ENCODE measurements at places on chromosomes 7 and 10.

- no peak for DNase-seq
Observed at GRCh38 chr7:138295049-138295637, 164.9 kb upstream of the TRIM24 start.

- no peak for DNase-seq
Observed at GRCh38 chr10:84095811-84096497, 43.4 kb upstream of the GHITM start.

DNA sequence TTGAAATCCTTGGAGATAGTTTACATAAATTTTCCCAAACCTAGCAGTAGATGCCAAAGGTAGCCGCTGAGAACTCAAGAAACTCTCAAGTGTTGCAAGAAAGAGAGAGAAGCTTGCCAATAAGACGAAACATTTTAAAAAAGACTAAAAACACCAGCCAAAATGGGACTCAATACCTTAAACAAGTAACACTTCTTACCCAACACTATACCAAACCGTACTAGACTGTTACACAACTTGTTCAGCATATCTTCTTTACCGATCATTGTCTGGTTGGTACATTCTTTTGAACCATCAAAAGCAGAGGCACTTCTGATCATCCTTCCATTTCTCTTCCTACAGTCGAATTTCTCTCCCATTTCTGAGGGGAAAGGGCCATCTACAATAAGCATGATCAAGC lies 4.8 kb upstream of the PTPN12 start:
- no peak for DNase-seq

GRCh38 chr7:28919510-28919909 lies 38.6 kb downstream of the TRIL start:
- DNase-seq, result no peak

GRCh38 chr10:86224354-86225102 lies 142.1 kb downstream of the GRID1 start:
- DNase-seq, result no peak

- DNase-seq, result no peak
Observed at GRCh38 chr10:11331046-11331577, 280.3 kb downstream of the USP6NL start.

DNA sequence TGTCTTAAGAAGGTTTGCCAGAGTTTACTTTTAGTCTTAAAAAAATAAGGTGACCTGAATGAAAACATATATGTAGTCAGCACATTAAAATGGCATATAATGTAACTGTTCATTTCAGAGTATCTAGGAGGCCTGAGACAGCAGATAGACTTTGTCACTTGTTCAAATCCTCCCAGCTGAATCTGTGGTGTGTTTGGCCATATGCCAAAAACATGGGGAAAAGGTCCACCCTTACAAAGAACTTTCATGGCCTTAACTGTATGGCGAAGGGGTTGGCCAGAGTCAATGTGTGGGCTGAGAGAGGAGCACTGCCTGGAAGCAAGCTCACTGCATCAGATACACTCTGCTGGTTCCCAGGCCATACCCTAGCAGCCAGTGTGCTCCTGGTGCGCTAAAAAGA lies 113.7 kb downstream of the ALOX5 start:
- DNase-seq, result no peak

GRCh38 chr7:132469264-132469663 lies 107.0 kb downstream of the PLXNA4 start:
- DNase-seq, result no peak

- DNase-seq, result no peak
Observed at GRCh38 chr7:93906267-93906666, at the start of gene GNGT1. GNGT1 (plus strand) TSS chr7:93906567; CDS start chr7:93906747, 180 bp downstream.

DNA sequence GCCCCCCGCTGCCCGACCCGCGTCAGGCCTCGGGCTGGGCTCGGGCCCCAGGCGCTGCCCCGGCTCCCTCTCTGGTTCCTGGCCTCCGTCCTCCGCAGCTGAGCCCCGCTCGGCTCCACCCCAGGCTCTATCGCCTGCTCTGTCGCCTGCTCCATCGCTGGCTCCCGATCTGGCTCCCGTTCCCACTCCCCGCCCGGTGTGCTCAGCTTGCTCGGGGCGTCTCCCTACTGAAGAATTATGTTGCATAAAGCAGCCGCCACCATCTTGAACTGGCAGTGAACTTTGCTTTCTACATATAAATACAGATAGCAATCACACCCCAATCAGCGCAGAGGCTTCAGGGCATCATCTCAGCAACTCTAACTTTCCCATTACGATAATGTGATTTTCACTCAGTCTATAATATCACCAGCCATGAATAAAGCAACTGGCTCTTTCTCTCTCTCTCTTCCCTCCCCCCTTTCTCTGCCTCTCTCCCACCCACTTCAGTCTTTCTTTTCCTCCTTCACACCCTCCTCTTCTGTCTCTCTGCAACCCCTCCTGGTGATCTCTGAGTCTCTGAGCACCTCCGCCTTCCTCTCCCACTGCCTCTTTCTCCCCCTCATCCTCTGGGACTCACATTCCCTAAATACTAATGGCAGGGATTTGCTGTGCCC lies 43.3 kb upstream of the BTRC start:
- DNase-seq, result no peak

All from activated CD4-positive, alpha-beta T cell treated with anti-CD3 and anti-CD28 coated beads for 48 hours (primary cell).